Stimulated activated memory B cell treated with anti-CD40 and anti-IgM and Interleukin-4, amounts not matched to agents 10 μg/mL and 1 μg/mL and 100 μg/mL, for 72 hours (primary cell): ENCODE measurements at places on chromosomes 6 and 20.

DNA sequence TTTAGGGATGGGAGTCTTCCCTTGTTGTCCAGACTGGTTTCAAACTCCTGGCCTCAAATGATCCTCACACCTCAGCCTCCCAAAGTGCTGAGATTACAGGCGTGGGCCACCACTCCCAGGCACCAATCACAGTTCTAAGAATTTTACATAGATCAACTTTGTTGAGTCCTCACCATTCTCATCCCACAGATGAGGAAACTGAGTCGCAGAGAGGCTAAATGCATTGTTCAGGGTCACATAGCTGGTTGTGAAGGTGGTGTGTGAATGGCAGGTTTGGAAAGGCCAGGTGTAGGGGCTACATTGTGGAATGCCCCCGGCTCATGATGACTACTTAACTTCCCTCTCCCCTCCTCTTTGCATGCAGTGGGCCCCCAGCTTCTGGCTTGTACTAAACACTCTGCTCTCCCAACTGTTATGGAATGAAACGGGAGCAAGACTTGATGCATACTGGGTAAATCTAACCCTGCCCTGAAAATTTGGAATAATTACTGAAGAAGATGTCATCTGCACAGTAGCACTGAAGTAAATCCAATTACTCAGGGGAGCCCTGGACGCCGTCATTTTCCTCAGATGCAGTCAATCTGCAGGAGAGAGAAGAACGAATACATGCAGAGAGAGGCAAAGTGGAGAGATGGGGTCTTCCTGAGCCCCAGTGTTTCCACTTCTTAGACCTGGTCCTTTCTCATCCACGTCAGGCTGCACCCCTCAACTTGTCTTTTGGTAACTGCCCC, 102.3 kb upstream of the ZNF217 start:
- ATAC-seq = no peak

DNA sequence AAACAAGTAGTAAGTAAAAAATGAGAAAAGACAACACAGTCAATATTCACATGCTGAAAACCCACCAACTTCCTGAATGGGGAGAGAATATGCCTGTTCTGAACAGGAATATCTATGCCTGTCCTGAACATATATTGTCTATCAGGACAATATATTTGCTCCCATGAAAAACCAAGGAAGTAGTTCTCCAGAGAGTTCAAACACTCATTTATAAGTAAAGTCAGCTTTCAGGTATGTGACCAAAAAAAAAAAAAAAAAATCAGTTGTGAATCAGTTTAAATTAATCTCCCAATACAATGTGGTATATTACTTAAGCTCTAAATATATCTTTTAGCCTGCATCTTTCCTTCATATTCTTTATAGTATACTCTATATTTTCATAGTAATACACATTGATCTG, 119.5 kb downstream of the MYB start:
- no peak for ATAC-seq

- ATAC-seq = peak; percentile 85
Measured at GRCh38 chr6:73394577-73395354, at the start of gene DDX43. Gene DDX43 (plus strand): TSS chr6:73394828. CDS start chr6:73394906, 78 bp downstream.

DNA sequence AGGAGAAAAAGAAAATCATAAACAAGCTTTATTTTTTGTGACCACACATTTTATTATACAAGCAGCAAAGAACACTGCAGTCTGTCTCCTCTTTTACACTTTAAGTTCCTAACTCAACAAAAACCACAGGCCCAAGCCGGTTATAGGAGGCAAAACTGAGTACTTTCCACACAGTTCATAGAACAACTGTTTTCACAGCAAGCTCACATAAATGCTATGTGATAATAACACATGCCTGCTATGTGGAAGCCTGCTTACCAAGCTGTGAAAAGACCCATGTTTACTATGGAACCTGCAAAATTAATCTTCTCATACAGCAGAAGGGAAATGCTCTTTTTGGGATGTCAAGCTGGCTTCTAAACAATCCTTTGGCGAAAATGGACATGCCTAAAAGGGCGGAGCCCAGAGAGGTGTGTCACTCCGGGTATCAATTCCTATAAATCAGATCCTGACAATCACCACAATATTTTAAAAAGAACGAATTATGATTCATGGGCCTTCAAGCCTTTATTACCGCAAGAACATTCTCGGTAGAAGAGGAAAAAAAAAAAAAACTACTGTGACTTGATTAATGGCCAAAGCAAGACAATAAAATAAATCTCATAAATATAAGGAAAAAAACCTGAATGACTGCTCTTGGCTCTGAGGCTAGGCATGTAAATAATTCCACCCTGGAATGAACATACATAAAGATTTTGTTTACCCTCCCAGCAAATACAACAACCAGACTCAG, 2.6 kb downstream of the TRERF1 start:
- no peak for ATAC-seq

DNA sequence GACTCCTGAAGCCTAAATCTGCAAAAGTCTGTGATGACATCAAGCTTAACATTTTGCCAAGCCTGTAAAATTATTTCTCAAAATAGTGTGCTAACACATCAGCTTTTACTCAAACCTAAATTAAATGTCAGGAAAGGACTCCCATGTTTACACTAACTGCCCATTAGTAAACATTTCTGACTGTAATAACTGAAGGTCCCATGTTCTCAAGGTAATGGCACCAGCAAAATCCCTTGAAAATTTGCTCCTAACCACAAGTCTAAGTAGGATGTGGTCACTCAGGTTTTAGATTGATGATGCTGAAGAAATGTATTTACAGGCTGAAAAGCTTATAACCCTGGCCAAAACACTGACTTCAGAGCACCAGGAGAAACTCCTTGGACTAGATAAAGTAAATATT, 33.0 kb downstream of the BACH2 start:
- ATAC-seq = no peak

DNA sequence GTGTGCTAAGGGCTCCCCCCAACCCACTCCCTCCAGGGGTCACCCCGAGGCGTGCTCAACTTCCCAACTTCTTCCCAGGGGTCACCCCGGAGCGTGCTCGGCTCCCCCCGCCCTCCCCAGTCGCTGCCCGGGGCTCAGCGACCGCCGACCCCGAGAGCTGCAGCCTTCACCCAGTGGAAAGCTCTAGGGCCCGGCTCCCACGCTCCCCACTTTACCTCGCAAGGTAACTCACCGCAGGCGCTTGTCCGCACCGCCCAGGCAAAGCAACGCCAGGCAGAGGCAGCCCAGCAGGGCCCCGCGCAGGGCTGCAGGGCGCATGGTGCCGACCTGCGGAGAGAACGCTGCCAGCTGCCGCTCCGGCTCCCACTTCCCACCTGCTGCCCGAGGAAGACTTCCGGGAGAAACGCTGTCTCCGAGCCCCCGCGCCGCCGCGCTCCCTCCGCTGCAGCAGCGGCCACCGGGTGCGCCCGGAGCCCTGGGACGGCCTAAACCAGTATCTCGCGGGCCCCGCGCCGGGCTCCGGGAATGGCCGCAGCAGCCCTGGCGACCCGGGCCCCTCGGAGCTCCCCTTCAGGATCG, 396 bp downstream of the RNASET2 start:
- peak; percentile 16 for ATAC-seq
